ENCODE measurements at places on chromosomes 16 and 17.

DNA sequence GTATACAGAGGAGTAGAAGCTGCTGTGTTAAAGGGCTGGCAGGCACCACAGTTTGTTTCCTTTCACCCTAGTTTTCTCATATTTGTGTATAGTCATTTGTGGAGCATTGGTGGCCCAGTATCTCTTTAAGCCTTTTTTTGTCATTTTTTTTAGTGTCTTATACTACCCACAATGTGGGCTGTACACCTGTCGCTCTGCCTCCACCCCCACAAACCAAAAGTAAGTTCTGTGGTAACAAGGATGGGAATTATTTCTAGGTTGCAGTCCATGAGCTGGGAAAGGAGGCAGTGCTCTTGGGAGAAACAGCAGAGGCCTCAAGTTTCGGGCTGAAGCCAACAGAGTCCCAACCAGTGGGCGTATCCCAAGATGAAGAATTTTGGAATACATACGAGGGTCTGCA lies 6.2 kb downstream of the ZNF75A start:
- no peak for DNase-seq

GRCh38 chr17:19010729-19011505 lies 6.4 kb upstream of the FAM83G start:
- no peak for DNase-seq

- DNase-seq, result no peak
Observed at GRCh38 chr16:49350265-49351095, 23.1 kb upstream of the C16orf78 start.

- DNase-seq, result no peak
Observed at GRCh38 chr16:86516623-86517003, 6.3 kb downstream of the FOXF1 start.

DNA sequence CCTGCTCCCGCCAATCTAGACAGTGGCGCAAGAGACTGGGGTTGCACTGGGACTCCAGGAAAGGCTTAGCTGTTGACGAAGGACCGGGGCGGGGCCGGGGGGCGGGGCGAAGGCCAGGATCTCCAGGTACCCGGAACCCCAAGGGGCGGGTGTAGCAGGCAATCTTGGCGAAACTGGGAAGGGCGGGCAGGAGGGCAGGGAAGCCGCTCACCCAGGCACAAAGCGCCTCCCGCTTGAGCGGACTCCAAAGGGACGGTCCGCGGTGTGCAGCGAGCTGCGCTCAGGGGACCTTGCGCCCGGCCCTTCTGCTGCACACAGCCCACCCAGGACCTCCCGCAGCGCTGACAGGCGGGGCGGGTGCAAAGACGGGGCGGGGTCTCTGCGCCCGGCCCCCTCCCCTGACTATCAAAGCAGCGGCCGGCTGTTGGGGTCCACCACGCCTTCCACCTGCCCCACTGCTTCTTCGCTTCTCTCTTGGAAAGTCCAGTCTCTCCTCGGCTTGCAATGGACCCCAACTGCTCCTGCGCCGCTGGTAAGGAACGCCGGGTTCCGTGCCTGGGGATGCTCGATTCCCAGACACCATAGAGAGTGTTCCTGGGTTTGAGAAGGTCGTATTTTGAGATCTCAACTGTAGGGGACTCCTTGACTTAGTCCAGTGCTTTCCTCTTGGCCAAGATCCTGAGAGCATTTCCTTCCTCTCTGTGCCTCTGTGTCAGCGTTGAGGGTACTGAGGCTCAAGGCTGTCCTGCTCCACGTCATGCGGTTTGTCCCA lies at the start of gene MT1F:
MT1F (plus strand) TSS at position 405 of the 772 bp plus-strand sequence; CDS start at position 505, 100 bp downstream.
- DNase-seq, result no peak

- DNase-seq, result no peak
Observed at GRCh38 chr16:1374418-1375297, 22.9 kb downstream of the GNPTG start.

DNA sequence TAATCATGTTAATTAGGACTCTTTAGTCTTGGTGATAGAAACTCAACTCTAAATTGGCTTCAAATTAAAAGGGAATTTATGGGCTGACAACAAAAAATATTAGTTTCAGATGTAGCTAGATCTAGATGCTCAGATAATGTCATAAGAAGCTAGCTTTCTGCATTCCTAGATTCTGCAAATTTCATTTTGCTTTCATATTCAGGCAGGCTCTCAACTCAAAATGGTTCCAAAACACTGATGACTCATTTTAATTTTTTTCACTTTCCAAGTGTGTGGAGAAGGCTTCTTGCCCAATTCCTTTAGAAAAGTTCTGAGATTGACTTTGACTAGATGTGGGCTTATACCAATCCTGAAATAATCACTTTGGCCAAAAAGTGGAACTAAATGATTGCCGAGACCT lies 236.7 kb upstream of the GOT2 start:
- no peak for DNase-seq

- DNase-seq, result no peak
Observed at GRCh38 chr17:39576187-39576586, 31.5 kb downstream of the NEUROD2 start.

DNA sequence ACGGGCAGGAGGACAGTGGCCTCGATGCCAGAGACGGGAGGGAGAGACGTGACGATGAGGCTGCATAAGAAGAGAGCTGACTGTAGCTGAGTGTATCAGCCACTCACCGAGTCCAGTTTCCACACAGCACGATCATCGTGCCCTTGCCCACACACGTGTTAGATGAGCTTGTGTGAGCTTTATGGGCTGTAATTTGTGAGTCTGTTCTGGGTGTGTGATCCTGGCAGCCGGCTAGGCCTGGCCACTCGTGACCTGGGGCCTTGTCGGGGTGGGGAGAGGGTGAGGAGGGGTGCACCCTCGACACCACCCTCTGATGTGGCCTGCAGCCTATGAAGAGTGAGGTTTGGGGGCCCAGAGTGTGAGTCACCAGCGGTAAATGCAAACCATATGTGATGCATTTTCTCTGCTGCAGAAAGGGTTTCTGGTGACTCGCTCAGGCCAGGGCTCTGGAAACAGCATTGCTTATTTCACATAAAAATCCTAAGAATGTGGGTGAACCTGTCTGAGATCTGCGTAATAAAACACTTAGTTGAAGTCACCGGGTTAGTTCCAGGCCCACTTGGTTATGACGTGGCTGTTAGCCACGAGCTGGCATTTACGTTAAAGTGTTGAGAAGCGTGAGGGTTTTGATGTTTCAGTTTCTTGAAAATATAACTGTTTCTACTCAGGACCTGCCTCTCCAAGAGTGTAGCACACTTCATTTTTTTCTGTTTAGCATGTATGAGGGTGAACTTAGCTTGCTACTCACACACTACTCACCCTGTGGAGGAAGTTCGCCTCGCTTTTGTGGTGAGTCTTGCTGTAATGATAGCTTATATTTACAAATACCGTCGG lies 4.2 kb downstream of the METRNL start:
- peak; percentile 96 for DNase-seq

DNA sequence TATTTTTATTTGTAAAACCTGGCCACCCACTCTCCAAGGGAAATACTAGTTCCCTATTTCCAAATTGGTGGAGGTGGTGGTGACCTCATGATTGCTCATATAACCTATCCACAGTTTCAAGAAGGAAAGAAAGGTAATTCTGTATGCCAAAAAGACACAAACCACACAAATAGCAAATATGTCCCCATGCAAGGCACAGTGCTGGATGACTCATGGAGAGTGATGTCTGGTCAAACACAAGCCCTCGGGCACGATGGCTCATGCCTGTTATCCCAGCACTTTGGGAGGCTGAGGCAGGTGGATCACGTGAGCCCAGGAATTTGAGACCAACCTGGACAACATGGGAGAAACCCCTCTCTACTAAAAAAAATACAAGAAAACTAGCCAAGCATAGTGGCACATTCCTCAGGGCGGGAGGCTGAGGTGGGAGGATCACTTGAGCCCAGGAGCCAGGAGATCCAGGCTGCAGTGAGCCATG lies 64.2 kb downstream of the GNA13 start:
- DNase-seq, result no peak

DNA sequence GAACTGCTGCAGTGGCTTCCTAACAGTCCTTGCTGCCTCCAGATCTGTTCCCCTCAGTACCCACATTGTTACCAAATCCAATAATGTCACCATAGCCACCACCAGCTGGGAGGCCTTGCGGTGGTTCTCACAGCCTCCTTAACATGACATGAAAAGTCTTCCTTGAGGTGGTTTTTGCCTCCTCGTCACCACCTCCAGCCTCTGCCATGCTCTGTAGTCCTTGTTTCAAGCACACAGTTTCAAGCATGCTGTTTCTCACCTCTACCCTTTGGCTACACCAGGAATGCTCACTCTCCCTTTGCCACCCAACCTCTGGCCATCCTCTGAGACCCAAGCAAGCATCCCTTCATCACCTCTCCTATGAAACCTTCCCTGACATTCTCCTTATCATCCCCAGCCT lies 47.2 kb downstream of the DNAH9 start:
- peak; percentile 74 for DNase-seq

DNA sequence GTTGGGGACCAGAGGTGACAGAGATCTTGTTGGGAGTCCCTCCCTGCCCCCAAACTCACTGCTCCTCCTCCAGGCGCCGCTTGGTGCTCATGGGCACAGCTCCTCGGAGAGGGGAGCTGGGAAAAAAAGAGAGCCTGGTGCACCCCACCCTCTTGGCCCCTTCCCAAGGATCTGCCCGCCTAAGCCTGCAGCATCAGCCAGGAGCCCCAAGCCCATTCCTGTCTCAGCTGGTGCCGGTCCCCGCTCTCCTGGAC lies 400 bp downstream of the HCFC1R1 start:
- DNase-seq, result no peak

GRCh38 chr16:56451753-56452689 lies 667 bp downstream of the OGFOD1 start:
- no peak for DNase-seq

GRCh38 chr17:11378506-11378905 lies 137.5 kb downstream of the SHISA6 start:
- no peak for DNase-seq

DNA sequence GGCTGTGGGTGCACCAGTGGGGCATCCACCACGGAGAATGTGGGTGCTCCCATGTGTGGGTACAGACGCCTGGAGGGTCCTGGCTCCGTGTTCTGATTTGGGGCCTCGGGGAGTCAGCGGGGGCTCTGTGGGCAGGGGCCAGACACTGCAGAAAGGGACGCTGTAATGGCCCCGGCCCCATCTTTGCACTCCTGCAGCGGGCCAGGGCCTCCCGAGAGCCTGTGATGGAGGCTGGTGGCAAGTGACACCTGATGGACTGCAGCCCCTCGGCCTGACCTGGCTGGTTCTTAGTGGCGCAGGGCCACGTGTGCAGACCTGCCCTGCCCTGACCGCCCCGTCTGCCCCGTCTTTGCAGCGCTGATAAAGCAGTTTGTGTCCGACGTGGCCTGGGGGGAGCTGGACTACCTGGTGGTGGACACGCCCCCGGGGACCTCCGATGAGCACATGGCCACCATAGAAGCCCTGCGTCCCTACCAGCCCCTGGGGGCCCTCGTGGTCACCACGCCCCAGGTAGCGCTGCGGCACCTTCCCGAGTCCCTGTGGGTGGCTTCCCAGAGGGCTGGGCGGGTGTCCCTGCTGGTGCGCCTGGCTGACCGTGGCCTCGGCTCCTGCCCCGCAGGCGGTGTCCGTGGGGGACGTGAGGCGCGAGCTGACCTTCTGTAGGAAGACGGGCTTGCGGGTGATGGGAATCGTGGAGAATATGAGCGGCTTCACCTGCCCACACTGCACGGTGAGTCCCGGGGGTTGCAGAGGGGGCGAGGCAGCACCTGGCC lies 4.7 kb downstream of the NUBP2 start:
- no peak for DNase-seq

GRCh38 chr16:56469748-56470147 lies 18.4 kb downstream of the OGFOD1 start:
- no peak for DNase-seq

DNA sequence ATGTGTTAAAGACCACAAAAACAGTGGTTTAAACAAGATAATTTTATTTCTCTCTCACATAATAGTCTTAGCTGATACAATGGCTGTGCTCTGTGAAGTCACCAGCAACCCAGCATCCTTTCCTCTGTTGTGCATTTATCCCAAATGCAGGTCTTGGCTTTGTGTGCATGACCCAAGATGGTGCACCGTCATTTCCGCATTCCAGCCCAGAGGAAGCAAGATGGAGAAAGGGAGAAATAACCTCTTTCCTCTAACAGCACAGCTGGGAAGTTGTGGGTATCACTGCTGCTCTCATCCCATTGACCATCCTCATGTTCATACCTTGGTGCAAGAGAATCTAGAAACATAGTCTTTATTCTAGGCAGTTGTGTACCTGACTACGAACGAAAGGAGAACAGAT lies 21.8 kb downstream of the TMC5 start:
- DNase-seq, result no peak

DNA sequence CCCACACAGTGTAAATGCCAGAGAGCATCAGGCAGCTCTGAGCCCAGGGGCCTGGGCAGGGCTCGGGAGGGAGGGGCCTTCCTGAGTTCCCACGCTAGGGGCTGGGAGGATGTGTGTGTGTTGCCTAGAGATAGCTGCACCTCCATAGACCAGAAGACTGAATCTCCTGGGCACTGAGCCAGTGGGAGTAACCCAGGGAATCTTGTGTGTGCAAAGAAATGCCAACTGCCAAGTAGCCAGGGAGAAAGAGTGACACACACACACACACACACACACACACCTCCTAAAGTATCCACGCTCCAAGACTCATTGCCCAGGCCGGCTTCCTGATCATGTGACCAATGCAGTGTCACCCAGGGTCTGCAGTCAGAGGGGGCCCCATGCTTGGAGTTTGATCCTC lies 166.2 kb upstream of the RPL38 start:
- no peak for DNase-seq

DNA sequence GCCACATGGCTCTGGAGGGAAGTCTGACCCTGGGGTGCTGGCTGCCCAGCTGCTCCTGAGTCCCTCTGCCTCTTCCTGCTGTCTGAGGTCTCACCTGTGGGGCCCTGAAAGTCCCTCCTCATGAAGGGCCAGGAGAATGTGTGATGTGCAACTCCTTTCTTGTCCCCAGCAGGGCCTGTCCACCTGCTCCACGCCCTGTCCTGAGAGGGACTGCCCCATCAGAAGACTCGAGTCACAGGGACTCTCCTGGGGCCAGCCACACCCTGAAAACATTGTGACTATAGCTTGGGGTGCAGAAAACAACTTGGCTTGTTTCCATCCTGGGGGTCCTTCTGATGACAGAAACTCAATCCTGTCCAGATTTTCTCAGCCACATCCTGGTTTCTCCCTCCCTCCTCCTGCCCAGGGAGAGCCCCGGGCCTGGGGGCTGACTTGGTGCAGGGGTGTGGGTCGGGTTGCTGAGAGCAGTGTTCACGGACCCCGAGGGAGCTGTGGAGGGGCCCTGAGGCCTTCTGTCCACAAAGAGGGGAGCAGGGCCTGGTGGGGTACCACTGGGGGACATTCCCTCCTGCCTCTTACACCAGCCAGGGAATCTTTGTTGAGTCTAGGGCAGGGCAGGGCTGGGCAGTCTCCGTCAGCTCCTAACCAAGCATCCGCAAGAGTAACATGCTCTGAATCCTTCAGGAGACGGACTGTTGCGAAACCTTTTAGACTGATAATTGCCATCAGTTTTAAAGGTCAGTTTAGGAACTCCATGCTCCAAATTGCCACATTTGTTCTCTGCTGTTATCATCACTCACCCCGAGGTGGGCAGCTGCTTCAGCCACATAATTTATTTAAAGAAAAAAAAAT lies 45.9 kb downstream of the NT5M start:
- no peak for DNase-seq

GRCh38 chr16:84726669-84727467 lies 27.1 kb downstream of the USP10 start:
- DNase-seq, result peak; percentile 83

- DNase-seq, result no peak
Observed at GRCh38 chr17:8382880-8383142, 182 bp downstream of the RPL26 start.

GRCh38 chr16:67105881-67106280 lies 3.9 kb upstream of the PHAF1 start:
- no peak for DNase-seq

GRCh38 chr17:3986939-3987335 lies 22.7 kb upstream of the ATP2A3 start:
- no peak for DNase-seq

- DNase-seq, result no peak
Observed at GRCh38 chr17:29145289-29146073, 34.7 kb downstream of the MYO18A start.

Data from vagina (tissue), 2 donors.